ENCODE measurements at places on chromosomes 4 and X.

GRCh38 chrX:18158963-18159362, 61.7 kb downstream of the BEND2 start:
- H3K36me3 ChIP-seq: no peaks in the 10 kb centered on the region
- no peaks in the 10 kb centered on the region for H3K4me1 ChIP-seq
- no peak overlapping the region for H3K27ac ChIP-seq
- no peak for DNase-seq

DNA sequence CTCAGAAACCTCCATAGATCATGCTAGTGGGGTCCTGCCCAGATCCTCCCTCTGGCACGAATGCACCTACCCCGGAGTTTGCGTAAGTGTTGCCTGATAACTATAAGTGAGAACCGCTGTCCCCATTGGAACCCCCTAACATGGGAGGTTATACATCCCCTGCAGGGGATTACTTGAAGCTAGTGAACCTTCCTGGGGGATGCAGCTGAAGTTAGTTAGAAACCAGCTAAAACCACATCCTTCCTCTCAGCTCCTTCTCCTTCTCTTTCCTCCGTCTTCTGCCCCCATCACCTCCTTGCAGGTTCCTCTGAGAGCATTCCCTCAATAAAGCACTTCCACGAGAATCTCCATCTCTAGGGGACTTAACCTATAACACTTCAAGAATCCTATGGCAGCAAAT, 95.0 kb downstream of the ZNF827 start:
- no peak overlapping the region for H3K4me3 ChIP-seq
- peaks cover 20% of the 10 kb centered on the region for H3K36me3 ChIP-seq
- H3K4me1 ChIP-seq: peaks cover 23% of the 10 kb centered on the region

- H3K4me1 ChIP-seq: peaks cover 72% of the 10 kb centered on the region
- no peak for DNase-seq
- peak overlapping the region; percentile 96 for H3K27ac ChIP-seq
- no peak overlapping the region for H3K4me3 ChIP-seq
- no peaks in the 10 kb centered on the region for H3K27me3 ChIP-seq
Measured at GRCh38 chrX:42941671-42942070, 163.7 kb upstream of the PPP1R2C start.

DNA sequence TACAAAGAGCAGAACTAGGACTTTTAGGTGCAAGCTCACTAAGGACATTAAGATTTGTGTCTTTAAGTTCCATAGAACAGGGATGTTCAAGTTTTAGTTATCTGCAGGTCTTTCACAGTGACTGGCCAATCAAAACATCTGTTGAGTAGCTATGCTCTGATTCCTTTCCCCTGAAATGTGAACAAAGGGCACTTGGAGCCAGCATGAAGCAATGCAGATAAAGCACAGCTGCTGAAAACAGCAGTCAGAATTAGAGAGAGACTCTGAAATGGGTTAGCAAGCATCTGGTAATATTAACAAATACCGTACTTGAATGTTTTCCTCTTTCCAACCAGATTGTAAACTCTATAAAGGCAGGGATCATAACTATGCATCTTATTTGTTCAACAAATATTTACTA, 276.9 kb downstream of the RAB28 start:
- H3K4me1 ChIP-seq: no peaks in the 10 kb centered on the region
- no peaks in the 10 kb centered on the region for H3K27me3 ChIP-seq
- H3K27ac ChIP-seq: no peak overlapping the region

- no peak for DNase-seq
- H3K27ac ChIP-seq: no peak overlapping the region
- peaks cover 2% of the 10 kb centered on the region for H3K4me1 ChIP-seq
- H3K36me3 ChIP-seq: peaks cover 21% of the 10 kb centered on the region
- H3K27me3 ChIP-seq: no peaks in the 10 kb centered on the region
Measured at GRCh38 chr4:98374643-98375042, 113.5 kb downstream of the RAP1GDS1 start.

GRCh38 chr4:56931924-56932323, 24.2 kb downstream of the REST start:
- H3K4me3 ChIP-seq: no peak overlapping the region
- H3K4me1 ChIP-seq: peaks cover 8% of the 10 kb centered on the region
- no peak for DNase-seq
- peaks cover 46% of the 10 kb centered on the region for H3K36me3 ChIP-seq
- H3K27me3 ChIP-seq: no peaks in the 10 kb centered on the region

- H3K27me3 ChIP-seq: no peaks in the 10 kb centered on the region
- DNase-seq: no peak
- H3K4me3 ChIP-seq: no peak overlapping the region
- H3K4me1 ChIP-seq: no peaks in the 10 kb centered on the region
- H3K36me3 ChIP-seq: no peaks in the 10 kb centered on the region
Measured at GRCh38 chrX:43345166-43345565, 310.9 kb upstream of the MAOA start.

DNA sequence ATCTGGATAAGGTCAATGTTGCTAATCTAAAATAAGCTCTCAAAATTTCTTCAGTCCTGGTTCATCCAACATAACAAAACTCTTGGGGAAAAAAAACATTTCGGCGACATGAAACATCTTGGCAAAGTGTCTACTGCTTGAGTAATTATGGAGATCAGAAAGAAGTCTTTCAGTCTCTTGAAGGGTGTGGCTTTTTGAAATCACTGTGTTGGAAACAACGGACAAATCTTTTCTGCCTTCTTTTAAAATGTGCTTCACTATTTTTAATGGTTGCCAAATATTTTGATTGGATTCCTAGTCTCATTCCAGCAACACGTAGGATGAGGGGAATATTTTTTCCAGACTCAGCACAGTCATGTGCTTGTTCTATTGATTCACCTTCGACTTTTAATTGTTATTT, 138.6 kb downstream of the KLHL8 start:
- H3K27ac ChIP-seq: no peak overlapping the region
- H3K36me3 ChIP-seq: peaks cover 22% of the 10 kb centered on the region
- H3K27me3 ChIP-seq: no peaks in the 10 kb centered on the region
- no peak for DNase-seq

- no peak for DNase-seq
- peaks cover 57% of the 10 kb centered on the region for H3K36me3 ChIP-seq
- H3K4me3 ChIP-seq: no peak overlapping the region
- peaks cover 12% of the 10 kb centered on the region for H3K4me1 ChIP-seq
- no peaks in the 10 kb centered on the region for H3K27me3 ChIP-seq
Measured at GRCh38 chrX:150649096-150649870, 43.9 kb upstream of the MTMR1 start.

DNA sequence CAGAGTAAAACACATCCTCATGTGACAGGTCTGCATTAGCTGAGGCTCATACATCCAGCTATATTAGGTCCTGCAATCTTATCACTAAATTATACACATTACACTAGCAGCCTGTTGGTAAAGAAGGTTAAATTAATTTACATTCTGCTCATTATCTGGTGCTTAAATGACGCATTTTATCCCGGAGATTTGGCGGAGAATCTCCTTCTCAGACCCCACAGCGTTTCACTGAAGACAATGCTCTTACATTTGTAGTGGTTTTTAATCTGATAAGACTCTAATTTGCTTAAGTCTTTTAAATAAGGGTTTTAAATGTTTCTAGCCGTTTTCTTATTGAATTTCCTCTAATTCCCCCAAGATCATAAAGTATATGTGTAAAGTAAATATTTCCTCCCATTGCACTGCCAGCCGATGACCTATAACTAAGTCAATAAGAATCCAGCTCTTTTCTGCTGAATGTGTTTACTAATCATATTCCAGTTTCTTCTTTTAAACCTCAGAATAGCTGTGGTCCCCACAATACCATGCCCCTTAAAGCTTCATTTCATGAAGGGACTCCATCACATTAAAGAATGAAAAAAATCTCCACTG, 2.1 kb upstream of the PITX2 start:
- no peak for DNase-seq
- peaks cover 99% of the 10 kb centered on the region for H3K27me3 ChIP-seq
- H3K36me3 ChIP-seq: peaks cover 9% of the 10 kb centered on the region
- H3K4me1 ChIP-seq: peaks cover 18% of the 10 kb centered on the region
- H3K27ac ChIP-seq: no peak overlapping the region

DNA sequence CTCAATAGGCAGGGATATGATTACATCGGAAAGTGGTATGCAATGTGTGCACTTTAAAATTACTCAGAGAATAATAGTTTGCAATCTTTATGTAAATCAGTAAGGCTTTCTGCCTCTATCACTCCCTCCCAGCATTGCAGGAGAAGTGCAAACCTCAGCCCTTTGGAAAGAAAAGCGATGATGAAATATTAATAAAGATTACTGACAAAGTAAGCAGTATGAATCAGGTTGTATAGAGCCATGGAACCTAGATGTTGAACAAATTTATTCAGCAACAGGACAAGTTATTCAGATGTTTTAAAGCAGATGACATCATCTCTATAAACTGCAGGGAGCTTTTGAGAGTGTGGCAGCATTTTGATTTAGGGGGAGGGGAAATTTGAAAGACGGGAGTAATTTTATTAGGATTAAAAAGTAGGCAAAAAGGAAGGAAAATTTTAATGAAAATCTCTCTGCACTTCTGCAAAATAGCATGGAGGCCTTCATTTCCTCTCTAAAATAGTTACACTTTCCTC, 631.7 kb upstream of the GRIA3 start:
- no peaks in the 10 kb centered on the region for H3K36me3 ChIP-seq
- no peaks in the 10 kb centered on the region for H3K4me1 ChIP-seq
- H3K4me3 ChIP-seq: no peak overlapping the region
- H3K27ac ChIP-seq: no peak overlapping the region

GRCh38 chr4:68865760-68866159, 50.0 kb downstream of the UGT2B10 start:
- no peak overlapping the region for H3K27ac ChIP-seq
- H3K36me3 ChIP-seq: no peaks in the 10 kb centered on the region
- no peak for DNase-seq

GRCh38 chr4:1882850-1883271, 11.7 kb downstream of the NSD2 start:
- peaks cover 58% of the 10 kb centered on the region for H3K4me1 ChIP-seq
- no peaks in the 10 kb centered on the region for H3K27me3 ChIP-seq
- DNase-seq: no peak
- H3K4me3 ChIP-seq: no peak overlapping the region
- H3K36me3 ChIP-seq: peaks cover 32% of the 10 kb centered on the region
- H3K27ac ChIP-seq: no peak overlapping the region

GRCh38 chr4:159504684-159505083, 401.8 kb downstream of the RAPGEF2 start:
- no peaks in the 10 kb centered on the region for H3K27me3 ChIP-seq
- no peaks in the 10 kb centered on the region for H3K36me3 ChIP-seq
- no peak overlapping the region for H3K4me3 ChIP-seq
- DNase-seq: no peak

- H3K4me1 ChIP-seq: peaks cover 13% of the 10 kb centered on the region
- H3K27ac ChIP-seq: no peak within 1 kb of the TSS
- no peak for DNase-seq
- peaks cover 29% of the 10 kb centered on the region for H3K27me3 ChIP-seq
- H3K36me3 ChIP-seq: peaks cover 4% of the 10 kb centered on the region
Measured at GRCh38 chr4:154612472-154613414, at the start of gene FGG. TSS of gene FGG (minus strand) at chr4:154612656. CDS start at chr4:154612609, 47 bp downstream.

- H3K4me1 ChIP-seq: no peaks in the 10 kb centered on the region
- peaks cover 1% of the 10 kb centered on the region for H3K27me3 ChIP-seq
- no peak overlapping the region for H3K4me3 ChIP-seq
- H3K27ac ChIP-seq: no peak overlapping the region
Measured at GRCh38 chrX:111507933-111508332, 3.5 kb upstream of the SERTM2 start.

DNA sequence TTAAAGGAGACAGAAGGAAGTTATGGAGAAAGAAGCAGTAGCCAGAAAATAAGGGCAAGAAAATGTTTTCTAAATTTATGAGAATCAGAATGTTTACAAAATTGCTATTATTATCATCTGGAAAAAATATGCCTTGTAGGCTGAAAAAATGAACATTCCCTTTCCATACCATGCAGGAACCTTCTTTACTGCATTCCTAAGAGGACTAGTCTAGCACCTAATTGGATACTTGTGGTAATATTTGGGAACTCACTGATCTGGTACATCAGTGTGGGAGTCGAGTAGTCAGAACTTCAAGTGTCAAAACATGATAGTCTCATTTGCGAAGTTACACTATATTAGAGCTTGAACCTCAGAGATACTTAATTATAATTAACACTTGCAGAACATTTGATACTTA, 51.9 kb downstream of the TET2 start:
- no peak overlapping the region for H3K4me3 ChIP-seq
- peaks cover 5% of the 10 kb centered on the region for H3K4me1 ChIP-seq
- DNase-seq: no peak
